Bone marrow (tissue), 2 donors: ENCODE measurements at places on chromosomes 5 and 9.

- no peak for DNase-seq
Observed at GRCh38 chr5:172564188-172564587, 76.9 kb upstream of the NEURL1B start.

GRCh38 chr5:170151097-170151831 is 45.6 kb downstream of the FOXI1 start:
- no peak for DNase-seq

DNA sequence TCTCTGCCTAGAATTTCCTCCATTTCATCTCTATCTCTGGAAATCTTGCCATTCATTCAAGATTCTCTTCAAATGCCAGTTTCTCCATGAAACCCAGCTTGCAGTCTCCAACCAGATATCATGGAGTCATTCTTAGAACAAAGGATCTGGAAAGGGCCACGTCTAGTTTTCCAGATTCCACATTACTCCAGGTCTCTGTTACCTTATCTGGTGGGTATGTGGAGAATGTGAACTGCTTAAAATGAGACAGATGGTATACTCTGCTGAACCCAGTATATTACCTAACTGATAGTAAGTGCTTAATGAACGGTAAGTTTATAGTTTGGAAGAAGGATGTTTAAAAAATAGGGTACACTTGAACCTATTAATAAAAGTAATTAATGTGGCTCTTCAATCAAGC is 52.3 kb upstream of the ZSWIM6 start:
- DNase-seq = no peak

- no peak for DNase-seq
Observed at GRCh38 chr5:1510151-1510561, 13.6 kb downstream of the LPCAT1 start.

DNA sequence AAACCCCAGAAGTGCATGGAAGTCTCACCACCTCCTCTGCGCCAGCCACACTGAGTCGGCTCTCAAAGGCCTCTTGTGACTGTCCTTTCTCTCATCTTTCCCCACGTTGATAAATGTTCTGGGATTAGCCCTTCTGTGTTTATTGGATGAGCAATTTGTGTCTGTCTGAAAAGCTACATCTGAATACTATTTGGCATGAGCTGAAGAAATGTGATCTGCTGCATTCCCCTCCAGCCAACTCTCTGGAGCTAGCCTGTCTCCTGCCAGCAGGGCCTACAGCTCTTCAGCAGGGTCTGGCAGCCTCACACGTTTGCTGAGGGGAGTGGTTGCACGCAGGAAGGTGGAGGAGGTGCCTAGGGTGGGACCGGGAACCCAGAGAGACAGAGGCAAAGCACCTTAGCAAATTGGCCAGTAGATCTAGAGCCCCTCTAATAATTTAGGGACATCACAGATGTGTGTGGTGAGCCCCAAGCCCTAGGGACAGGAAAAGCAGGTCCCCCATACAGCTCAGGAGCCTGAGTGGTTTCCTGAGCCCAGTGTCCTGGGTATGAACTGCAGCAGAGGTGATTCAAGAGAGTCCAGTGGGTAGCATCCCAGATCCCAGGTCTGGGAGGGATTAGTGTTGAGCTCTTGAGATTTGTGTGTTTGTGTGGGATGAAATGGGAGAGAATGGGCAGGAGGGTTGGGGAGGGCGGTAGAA is 20.5 kb upstream of the B4GALT1 start:
- no peak for DNase-seq

DNA sequence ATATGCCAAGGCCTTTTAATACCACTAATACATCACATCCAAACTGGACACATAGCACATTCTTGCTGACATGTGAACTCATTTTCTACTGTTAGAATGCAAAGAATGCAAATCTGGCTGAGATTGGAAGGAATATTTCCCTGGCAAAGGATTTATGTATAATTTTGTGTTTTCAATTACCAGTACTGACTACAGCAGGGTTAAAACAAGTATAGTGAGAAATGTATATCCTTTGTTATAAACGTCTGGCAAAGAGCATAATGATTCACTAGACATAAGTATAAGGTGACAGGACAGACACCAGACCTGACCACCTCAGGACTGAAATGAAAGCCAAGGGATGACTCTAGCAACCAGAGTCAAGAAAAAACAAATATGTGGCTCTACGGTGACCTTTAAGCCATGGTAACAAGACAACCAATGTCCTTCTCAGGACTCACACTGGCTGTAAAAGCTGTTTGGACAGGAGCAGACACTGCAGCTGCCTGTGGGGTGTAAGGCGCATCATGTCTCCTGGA is 95.0 kb downstream of the MRPS27 start:
- DNase-seq = no peak

- no peak for DNase-seq
Observed at GRCh38 chr5:147040856-147041255, 162.3 kb upstream of the PPP2R2B start.

DNA sequence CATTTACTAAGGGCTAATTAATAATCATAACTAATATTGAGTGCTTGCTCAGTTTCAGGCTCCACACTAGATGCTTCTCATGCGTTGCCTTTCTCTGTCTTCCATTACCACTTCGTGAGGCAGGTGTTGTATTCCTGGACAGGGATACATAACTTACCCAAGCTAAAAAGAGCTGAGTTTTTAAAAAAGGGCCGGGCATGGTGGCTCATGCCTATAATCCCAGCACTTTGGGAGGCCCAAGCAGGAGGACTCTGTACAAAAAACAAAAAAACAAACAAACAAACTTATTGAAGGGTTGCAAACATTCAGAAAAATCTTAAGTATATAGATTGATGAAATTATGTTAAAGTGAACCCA is 12.1 kb upstream of the ANKRD33B start:
- DNase-seq = no peak

GRCh38 chr9:38202336-38202938 is 133.4 kb upstream of the SHB start:
- no peak for DNase-seq

DNA sequence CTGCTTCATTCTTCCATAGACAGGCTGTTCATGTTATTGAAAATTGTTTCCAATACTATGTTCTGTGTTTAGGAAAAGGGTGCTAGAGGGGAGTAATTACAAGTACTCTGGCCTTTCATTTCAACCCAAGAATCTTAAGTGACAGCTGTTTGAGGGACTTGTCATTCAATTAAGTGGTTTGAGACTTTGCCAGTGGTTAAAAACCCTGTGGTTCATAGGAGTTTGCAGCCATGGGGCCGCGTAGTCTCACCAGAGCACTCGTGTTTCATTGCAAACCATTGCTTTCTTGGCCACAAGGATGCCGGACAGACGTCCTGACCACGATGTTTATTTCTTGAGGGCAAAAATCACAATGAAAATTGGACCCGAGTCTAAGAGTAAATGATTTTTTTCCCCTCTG is 248.8 kb downstream of the NNT start:
- no peak for DNase-seq

GRCh38 chr9:109893241-109893640 is 113.2 kb downstream of the PALM2AKAP2 start:
- DNase-seq = no peak

DNA sequence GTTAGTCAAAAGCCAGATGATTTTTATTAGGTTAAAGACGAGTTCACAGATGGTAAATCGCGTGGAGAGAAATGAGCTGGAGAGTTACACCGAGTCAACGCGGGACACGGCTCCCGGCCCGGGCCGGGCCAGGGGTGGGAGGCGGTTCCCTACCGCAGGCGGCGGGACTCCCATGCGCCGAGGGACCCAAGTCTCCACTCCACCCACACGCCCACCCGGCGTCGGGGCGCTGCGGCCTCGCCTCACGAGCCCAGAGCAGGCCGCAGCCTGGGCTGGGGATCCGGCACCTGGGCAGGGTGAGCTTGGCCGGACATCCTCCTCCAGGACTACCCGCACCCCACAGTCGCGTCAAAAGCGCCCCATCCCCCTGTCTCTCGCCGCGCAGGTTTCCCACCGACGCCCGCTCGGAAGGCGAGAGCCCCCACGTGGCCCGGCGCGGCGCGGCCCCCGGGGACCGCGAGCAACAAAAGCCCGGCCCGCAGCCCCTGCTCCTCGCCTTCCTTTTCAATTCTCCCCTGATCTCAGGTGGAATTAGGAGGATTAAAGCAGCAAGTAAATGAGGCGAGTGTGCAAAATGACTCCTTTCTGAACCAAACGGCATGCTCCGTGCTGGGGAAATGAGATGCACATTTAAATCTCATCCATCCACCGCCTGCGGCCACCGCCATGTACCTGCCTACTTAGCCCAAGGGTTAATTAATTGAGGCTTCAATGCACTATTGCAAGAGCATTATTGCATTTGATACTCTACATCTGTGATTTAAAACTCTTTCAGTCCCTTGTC is 196.5 kb upstream of the TBCA start:
- no peak for DNase-seq

DNA sequence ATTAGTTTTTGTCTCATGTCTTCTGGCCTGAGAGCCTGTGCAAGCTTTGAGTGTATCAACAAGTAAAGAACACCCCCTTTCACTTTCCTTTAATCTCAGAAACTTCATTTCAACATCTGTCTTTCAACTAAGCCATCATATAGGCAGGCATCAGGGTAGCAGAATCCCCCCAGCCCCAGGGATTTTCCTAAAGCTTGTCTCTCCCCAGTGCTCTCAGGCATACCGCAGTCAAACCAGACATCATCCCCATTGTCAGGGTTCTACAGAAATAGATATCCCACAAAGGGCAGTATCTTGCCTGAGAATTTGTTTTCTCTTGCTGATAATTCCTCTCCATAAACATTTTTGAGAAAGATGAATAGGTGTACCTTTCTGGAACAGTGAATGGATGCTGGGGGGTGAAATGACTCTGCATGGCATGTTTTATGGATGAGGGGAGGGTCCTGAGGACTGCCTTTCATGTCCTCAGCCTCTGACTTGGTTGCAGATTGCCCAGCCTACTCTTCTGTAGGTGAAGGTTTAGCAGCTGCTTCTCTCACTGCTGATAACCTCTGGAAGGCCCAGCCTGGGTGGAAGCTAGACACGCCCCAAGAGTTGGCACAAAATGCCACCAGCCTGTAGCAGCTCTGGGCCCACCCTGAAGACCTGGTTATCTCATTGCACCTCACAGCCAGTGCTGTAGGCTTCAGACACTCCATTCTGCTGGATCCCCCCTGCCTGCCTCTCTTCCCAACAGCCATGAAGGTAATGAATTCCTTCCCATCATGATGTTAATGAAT is 20.5 kb upstream of the SHB start:
- DNase-seq = no peak

- no peak for DNase-seq
Observed at GRCh38 chr9:76465442-76466298, 6.7 kb downstream of the GCNT1 start.

- no peak for DNase-seq
Observed at GRCh38 chr5:119899981-119900380, 270.6 kb downstream of the FAM170A start.

DNA sequence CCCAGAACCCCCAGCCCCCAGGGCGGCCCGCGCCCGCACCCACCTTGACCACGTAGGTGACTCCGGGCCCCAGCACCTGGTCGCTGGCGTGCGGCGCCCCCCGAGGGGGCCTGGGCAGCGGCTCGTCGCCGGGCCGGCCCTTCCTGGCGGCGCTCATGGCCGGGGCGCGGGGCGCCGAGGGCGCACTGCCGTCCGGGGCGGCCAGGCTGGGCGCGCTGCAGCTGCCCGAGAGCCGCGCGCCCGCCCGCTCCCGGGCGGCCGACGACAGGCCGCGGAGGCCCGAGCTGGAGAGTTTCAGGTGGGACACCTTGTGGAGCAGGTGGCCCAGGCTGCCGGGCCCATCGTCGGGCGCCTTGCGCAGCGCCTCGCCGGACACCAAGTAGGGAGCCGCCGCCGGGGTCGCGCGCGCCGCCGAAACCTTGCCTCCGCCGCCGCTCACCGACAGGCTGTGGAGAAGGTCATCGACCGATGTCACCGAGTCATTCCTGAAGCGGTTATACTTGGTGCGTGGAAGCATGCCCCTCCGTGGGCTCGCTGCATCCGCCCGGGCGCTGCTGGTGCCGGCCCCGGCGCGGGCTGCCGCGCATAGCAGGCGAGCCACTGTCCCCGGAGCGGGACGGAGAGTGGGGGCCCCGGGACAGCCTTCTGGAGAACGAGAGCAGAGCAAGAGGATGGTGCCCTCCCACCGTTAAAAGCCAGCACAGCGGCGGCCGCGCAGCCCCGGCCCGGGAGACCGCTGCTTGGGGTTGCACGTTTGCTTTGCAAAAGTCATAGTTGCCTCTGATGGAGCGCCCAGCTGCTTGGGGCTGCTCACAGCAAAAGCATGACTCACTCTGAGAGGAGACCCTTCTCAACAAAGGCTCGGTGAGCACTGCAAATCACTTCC is at the start of gene SHC3:
Gene SHC3, minus strand, starts transcription at position 875 of the 886 bp plus-strand sequence. Its CDS starts 358 bp downstream, at position 517.
- no peak for DNase-seq

GRCh38 chr5:25150819-25151218 is 506.0 kb upstream of the CDH10 start:
- no peak for DNase-seq

GRCh38 chr5:178298283-178298807 is 65.7 kb upstream of the PHYKPL start:
- no peak for DNase-seq

- no peak for DNase-seq
Observed at GRCh38 chr5:102874054-102874453, 118.9 kb downstream of the PAM start.

GRCh38 chr5:139642213-139642612 is 5.9 kb upstream of the CXXC5 start:
- no peak for DNase-seq

DNA sequence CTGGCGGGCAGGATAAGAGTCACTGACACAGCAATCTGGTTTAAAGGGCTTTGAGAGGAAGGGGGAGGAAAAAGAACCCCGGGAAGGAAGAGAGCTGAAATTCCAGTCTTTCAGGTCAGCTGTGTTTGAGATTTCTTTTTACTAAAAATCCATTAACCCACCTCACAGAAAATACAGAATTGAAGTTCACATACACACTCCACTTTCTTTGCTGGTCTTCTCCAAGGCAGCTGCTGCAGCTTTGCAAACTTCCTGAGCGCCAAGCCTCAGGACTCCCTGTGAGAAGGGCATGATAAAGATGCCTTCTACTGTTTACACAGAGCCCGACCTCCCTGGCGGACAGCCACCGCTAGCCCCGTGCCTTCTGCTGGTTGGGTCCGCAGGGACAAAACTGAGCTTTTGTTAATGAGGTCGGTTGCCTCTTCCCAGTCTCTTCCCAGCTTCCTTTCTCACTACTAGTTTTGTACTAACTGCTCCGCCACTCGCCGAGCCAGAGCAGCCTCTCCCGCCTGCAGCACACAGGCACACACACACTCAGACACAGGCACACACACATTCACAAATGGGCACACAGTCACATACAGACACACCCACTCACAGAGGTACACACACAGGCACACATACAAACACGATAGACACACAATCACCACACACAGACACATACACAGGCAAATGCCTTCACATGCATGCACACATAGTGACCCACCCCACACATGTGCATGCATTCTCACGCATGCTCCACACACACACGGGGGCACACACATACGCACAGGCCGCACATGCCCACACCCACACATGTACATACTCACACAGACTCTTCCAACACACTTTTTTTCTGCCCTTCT is at the start of gene FREM1:
Gene FREM1, minus strand, starts transcription at position 468 of the 845 bp plus-strand sequence. CDS start 41,451 bp downstream, outside the sequence.
- DNase-seq = no peak

GRCh38 chr9:28620661-28621060 is 1047.4 kb upstream of the C9orf72 start:
- no peak for DNase-seq

- DNase-seq = no peak
Observed at GRCh38 chr9:135888766-135889394, 18.5 kb downstream of the CAMSAP1 start.
